ENCODE measurements at places on chromosomes 16 and 17. TPM values are rescaled to one million over a fixed set of nuclear protein-coding genes. Genes with fewer than 3 reads are reported as not detected.
A peak's percentile ranks its signal among the peaks of the same experiment; 100 is the strongest.

DNA sequence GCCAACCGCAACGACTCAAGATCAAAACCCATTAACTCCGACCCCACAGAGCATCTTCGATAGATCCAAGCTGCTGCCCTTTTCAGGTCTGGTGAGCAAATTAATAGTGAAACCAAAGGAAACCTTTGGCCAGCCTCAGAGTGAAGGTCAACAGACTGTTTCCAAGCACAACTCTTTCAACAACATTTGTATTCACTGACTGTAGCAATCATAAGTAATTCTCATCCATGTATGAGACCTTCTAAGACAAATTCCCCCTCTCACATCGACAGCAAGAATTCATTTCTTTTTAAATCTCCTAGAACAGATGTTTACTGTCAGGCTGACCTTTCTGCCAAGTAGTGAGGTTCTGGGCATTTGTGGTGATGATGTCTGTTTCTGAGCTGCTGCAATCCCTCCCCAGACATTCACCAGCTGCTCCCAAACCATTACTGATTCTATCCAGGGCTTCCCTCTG is 64.2 kb downstream of the SLC39A11 start:
- ATAC-seq: no peak

Gene ENPP7
- total RNA-seq: 0.14 TPM

- no peak for ATAC-seq
Measured at GRCh38 chr17:63443053-63443452, 3.1 kb downstream of the CYB561 start.

DNA sequence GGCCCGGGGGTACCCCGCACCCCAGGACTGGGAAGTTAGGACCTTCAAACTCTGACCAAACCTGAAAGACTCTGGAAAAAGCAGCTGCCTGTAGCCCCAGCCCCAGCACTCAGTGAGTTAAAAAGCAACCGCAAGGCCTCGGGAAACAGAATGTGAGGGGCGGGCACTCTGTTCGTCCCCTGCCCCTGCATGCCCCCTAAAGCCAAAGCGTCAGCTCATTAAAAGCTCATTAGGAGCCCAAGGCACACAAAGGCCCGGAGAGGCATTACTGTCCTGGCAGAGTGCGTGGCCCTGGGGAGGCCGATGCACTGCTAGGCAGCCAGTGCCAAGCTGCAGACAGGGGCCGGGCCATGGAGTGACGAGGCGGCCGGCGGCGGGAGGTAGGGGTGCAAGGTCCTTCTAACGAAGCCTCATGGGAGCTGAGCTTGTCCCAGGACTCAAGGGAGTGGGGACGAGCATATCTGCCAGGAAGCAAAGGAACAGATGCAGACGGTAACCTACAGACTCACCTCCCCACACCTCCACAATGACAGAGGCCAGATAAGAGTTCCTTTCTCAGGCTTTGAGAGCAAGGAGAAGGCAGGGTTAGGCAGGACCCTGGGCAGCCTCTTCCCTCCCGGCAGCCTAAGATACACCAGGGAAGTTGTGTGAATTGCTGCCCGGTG is 116.8 kb downstream of the ENGASE start:
- ATAC-seq: no peak

DNA sequence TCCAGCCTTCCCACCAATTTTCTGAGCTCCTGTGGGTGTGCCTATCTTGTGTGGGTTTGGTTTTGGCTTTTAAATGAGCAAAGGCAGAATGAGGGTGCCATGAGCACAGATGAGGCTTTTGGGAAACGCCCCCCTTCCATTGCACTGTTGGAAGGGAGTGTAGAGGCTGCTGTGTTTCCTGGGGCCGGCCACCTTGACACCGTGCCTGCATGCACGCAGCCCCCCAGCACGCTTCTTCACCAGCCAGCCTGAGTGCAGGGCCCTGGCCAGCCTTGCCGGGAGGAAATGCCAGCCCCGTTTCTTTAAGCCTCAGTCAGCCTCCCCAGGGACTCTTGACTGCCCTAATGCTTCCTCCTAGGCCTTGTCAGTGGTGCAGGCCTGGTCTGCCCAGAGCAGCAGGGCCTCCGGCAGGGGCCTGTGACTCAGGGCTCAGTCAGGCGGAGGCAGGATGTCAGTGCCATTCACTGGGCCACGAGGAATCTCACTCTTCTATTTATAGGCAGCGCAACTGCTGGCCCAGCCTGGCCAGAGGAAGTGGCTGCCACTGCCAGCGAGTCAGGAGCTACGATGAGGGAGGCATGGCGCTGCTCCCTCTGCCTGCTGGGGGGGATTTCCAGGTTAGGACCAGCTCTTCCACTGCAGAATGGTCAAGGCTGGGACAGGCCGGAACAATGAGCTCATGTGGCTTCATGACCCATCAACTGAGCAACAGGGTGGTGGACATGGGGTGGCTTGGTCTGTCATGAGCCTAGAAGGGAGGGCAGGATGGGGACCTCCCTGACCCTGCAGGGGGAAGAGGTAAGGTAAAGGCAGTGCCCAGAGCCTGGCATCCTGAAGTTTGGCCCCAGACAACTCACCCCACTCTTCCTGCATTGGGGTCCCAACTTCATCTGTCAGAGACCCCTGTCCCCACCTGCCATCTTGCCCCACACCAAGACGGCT is 205.2 kb downstream of the RAB11FIP4 start:
- peak; percentile 98 for ATAC-seq
